Foreskin melanocyte (primary cell): ENCODE measurements at places on chromosomes 1 and 21.

GRCh38 chr1:50132347-50132894 lies 23.7 kb downstream of the ELAVL4 start:
- DNase-seq: no peak

- peak; percentile 96 for DNase-seq
These were observed 61.1 kb downstream of the SDC3 start for GRCh38 chr1:30847358-30847972.

DNA sequence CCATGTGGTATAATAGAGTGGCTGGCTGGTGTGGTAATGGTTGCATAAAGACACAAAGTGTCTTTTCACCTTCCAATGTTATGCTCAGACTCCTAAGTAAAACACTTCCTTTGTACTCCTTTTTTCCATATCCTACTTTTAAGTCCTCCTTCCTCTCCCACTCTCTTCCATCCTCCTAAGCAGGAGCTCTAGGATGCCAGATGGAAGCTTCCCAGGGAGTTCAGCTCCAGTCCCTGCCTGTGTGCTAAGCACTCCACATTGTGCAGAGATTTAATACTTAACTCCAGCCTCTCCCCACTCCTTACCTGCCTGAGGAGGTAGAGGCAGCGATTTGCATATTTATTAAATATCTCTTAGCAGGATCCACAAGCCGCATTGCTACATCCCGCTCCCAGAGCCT lies 60.5 kb upstream of the IGSF21 start:
- DNase-seq: no peak

GRCh38 chr21:44426663-44427191 lies 28.6 kb upstream of the LRRC3 start:
- DNase-seq: no peak

- DNase-seq: peak; percentile 32
These were observed 113.8 kb downstream of the CAMTA1 start for GRCh38 chr1:6898974-6899539.

GRCh38 chr1:95974586-95974985 lies 740.6 kb downstream of the RWDD3 start:
- DNase-seq: no peak

DNA sequence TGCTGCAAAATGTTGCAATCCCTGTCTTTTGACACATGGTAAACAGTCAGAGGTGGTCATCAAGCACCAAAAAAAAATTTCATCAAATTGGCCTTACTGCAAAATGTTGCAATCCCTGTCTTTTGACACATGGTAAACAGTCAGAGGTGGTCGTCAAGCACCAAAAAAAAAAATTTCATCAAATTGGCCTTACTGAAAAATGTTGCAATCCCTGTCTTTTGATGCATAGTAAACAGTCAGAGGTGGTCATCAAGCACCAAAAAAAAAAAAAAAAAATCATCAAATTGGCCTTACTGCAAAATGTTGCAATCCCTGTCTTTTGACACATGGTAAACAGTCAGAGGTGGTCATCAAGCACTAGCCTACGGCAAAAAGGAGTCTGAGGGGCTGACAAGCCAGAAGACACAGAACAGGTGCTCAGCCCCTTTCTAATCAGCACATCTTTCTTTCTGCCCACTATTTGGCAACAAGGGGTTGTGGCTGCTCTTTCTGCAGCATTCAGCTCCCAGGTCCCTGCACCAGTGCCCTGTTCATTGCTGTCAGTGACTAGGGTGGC lies 223.8 kb downstream of the KCNH1 start:
- DNase-seq: no peak

- no peak for DNase-seq
These were observed 5.5 kb upstream of the SNX27 start for GRCh38 chr1:151606384-151606783.

DNA sequence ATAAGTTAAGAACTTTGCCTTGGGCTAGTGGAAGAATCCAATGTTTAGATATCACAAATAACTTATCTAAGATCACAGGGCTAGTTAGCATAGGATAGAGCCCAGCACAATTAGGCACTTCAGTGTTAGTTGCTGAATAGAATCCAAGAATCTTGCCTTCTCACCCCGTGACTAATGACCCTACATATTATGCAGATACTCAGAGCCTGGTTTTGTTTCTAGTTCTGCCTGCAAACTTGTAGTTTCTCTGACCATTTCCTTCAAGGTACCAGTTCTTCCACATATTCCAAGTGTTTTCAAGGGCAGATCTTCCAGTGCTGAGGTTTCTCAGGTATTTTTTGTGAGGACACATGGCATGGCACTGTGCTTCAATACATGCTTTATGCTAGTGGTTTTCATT lies 239.3 kb downstream of the KCNK2 start:
- DNase-seq: peak; percentile 88

GRCh38 chr1:96756789-96757188 lies 35.2 kb downstream of the PTBP2 start:
- no peak for DNase-seq

DNA sequence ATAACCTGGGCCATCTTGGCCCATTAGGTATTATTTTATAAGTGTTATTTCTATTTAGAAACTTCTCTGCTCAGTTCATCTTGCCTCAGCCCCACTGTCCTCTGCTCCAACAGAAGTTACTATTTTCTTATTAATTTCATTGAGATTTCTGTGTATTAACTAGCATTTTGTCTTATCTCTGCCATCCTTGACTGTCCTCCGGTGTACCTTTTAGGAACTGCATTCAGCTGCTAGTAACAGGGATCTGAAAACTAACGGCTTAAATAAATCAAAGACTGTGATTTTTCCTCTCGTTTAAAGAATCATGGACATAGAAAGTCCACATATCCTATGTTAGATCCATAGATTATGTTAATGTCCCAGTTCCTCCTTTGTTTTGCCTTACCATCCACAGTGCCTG lies 382.5 kb downstream of the MATN1 start:
- no peak for DNase-seq

- peak; percentile 78 for DNase-seq
These were observed 49.9 kb downstream of the BACE2 start for GRCh38 chr21:41217671-41218385.

- DNase-seq: peak; percentile 13
These were observed 460.5 kb upstream of the ADGRL2 start for GRCh38 chr1:81340239-81340638.

GRCh38 chr1:241817331-241817792 lies 30.6 kb upstream of the EXO1 start:
- DNase-seq: no peak

- no peak for DNase-seq
These were observed 24.4 kb downstream of the GRHL3 start for GRCh38 chr1:24343412-24344089.

GRCh38 chr1:176691251-176692228 lies 228.6 kb downstream of the PAPPA2 start:
- peak; percentile 4 for DNase-seq

DNA sequence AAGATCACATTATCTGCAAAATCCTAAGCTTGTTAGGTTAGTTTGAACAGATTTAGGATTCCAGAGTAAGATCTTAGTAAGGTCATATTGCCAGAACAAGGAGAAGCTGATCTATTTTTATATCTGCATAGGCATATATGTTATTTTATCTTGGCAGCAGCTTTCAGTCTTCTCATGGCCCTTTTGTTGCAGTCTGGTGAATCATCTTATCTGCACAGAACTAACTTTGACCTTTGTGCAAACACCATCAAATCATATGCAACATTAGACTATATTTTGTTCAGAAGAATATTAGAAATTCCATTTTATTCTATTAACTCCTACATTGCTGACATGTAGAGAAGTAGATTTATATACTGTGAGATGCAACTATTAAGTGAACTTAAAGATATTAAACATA lies 107.3 kb downstream of the CLEC20A start:
- DNase-seq: no peak

GRCh38 chr1:167635156-167635648 lies 5.2 kb downstream of the RCSD1 start:
- no peak for DNase-seq

DNA sequence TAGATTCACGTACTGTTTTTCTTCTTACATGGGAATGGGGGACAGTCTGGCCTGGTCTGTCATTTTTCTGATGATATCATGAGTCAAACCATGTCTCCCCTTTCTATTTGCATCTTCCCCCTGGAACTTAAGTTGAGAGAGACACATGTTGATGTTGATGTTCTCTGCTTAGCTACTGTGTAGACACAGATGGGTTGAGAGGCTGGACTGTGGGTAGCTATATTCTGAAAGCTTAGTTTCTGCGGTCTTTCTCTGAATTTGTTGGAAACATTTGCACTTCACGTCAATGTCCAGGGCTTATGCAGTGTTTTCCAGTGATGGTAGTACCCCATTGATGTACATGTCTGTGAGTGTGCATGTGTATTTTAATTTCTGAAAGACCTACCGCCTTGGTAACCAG lies 58.2 kb downstream of the FCRL5 start:
- DNase-seq: no peak

DNA sequence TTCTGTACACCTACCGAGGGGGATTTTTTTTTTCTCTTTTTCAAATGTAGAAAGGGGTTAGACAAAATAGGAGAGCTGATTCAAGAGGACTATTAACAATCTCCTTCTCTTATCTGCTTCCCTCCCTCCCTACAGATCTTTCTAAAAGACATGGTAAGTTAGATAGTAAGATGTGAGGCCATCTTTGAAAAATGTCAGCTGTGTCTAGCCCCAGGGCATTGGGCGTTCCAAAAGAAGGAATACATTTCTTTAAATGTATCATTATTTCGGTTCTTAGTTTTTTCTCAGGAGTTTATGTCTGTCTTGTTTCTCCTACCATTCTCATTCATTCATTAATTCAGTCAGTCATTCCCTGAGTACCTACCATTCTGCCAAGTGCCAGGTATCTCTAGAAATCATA lies 27.2 kb downstream of the BCL9 start:
- DNase-seq: no peak

DNA sequence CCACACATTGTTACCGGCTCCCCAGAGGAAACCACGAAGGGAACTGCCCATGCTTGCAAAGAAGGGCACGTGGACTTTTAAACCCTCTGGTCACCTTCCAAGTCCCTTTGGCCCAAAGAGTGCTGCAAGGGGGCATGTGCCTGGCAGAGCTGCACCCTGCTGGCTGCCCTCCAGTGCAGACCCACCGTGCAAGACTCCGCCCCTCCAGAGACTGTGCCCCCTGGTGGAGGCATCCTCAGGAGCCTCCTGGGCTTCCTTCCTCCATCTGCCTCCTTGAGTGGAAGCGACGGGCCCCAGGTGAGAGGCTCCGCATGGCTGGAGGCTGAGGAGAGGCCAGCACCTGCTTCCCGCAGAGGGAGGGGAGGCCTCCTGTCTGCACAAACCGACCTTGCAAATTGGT lies 100.6 kb downstream of the CRYAA start:
- DNase-seq: no peak

DNA sequence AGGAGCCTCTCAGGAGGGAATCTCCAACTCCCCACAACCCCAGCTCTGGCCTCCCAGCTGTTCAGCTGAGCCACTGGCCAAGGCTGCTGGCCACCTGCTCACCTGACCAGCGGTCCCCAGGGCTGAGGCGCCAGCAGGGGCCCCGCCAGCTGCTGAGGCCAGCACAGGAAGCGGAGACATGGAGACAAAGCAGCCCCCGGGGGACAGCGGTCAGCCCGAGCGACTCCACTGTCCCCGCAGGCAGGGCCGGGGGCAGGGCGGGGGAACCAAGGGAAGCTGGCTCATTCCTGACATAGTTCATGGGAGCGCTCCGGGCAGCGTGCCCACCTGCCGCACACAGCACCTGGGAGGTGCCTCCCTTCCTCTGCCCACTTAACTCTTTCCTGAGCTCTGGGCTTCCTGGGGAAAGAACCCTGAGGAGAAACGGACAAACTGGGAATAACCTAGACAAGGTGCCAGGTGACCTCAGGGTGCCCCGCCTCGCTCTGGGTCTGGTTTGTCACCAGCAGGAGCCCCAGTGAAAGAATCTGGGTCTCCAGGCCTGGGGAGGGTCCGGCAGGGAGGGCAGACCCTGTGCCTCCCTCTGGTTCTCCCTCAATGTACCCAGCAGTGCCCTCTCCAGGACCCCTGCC lies 10.7 kb downstream of the EPHA2 start:
- no peak for DNase-seq

GRCh38 chr1:27571439-27572018 lies 32.4 kb downstream of the AHDC1 start:
- no peak for DNase-seq

GRCh38 chr1:230592848-230593414 lies 49.4 kb upstream of the COG2 start:
- DNase-seq: no peak

- no peak for DNase-seq
These were observed 102.3 kb downstream of the RPE65 start for GRCh38 chr1:68347415-68347814.

DNA sequence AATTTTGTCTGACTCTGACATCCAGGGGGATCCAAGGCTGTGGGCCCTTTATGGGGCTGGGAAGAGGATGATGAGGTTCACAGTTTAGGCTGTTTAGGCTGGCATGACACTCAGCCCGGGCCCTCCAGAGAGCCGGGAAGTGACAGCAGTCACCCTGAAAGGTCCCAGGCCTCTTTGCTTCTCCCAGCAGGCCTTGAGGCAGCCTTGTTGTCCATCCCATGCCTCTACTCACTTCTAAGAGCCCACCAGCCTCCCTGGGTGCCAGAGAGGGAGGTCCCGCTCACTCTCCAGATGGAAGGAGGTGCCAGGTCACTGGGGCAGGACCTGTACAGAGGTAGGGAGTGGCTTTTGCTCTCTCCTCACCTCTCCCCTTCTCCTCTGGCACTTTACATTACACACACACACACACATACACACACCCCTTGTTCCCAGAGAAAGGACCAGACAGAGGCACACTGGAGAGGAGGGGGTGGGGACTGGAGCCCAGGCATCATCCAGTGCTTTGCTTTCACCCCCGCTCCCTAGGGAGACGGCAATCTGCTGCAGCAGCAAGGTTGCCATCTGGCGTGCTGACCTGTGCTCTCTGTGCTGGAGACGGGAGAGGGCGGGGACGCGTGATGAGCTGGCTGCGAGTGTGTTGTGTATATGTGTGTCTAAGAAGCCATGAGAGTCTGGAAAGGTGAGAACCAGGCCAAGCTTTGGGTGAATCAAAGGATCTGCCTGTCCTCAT lies 4.6 kb downstream of the KLHDC8A start:
- DNase-seq: no peak

DNA sequence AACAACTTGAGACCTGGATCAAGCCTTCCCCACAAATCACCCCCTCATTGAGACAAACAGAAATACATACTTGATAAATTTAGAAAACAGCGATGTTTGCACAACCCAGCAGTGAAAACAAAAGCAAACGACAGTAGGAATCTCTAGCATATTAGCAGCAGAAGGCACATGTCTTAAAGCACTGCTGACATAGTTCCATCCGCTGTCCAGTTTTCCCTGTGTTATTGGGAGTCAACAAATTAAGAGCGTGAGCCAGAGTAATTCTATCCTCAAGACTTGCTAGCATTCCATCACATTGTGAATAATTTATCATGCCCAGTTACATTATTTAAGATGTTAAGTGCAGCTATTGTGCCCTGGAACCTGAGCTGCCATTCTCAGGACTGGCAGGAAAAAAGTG lies 55.3 kb downstream of the IGSF5 start:
- DNase-seq: no peak

GRCh38 chr1:54160351-54160750 lies 7.6 kb upstream of the CDCP2 start:
- DNase-seq: peak; percentile 15

- no peak for DNase-seq
These were observed 37.3 kb upstream of the COL6A2 start for GRCh38 chr21:46060596-46061061.

- no peak for DNase-seq
These were observed 923 bp upstream of the SHC1 start for GRCh38 chr1:154971341-154971998.
